ENCODE measurements at places on chromosomes 6 and 20.
A peak's percentile ranks its signal among the peaks of the same experiment; 100 is the strongest.

DNA sequence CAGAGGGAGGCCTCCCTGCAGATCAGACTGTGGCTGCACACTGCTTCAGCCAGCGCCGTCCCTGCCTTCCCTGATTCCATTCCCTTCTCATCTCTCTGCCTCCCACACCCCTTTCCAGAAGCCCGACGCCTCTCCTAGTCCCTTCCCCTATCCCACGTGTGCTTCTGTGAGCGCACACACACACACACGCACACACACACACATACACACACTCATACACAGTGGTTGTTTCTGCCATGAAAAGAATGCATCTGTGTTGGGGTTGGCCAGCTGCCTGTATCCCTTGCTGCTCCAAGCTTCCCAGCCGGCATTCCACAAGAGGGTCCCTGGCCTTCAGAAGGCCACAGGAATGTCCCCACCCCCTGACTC lies 51.7 kb downstream of the MOCS1 start:
- no peak for DNase-seq

GRCh38 chr6:129586815-129587214 lies 123.2 kb downstream of the ARHGAP18 start:
- DNase-seq: no peak

DNA sequence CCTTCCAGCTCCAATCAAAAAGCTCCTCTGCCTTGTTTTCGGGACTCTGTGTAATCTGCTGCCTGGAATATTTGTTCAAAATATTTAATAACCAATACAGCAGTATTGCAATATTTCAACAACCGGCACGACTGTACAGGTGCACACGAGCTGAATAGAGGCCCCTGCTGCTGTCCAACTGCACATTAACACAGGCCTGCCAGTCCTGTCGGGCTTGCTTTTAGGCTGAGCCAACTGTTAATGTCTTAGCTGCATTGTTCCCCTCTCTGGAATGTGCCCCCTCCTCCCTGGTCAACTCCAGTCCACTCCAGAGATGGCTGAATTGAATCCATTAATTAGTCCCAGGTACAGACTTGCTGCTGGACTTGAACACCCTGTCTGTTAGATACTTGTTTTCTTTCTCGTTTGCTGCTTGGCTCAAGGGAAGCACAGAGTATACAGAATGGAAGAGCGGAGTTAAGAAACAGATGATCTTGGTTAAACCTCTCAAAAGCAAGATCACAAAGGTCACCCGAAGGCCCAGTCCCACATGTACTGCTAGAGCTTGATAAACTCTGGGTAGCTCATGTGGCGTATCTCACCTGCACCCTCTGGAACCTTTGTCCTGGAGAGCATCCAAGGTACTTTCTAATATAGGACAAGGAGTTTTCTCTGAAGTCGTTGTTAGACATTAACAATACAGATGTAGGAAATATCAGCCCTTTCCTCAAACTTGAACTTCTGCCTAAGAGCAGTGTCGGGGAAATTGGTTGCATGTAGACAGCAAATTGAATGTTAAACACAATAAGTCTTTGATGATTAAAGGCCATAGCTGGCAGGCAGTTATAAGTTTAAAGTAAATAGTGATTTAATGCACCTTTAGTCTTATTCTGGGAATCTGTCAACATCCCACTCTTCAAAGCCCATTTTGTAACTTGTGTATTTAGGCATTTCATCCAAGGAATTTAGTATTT lies 31.9 kb downstream of the SHLD1 start:
- DNase-seq: peak; percentile 22

DNA sequence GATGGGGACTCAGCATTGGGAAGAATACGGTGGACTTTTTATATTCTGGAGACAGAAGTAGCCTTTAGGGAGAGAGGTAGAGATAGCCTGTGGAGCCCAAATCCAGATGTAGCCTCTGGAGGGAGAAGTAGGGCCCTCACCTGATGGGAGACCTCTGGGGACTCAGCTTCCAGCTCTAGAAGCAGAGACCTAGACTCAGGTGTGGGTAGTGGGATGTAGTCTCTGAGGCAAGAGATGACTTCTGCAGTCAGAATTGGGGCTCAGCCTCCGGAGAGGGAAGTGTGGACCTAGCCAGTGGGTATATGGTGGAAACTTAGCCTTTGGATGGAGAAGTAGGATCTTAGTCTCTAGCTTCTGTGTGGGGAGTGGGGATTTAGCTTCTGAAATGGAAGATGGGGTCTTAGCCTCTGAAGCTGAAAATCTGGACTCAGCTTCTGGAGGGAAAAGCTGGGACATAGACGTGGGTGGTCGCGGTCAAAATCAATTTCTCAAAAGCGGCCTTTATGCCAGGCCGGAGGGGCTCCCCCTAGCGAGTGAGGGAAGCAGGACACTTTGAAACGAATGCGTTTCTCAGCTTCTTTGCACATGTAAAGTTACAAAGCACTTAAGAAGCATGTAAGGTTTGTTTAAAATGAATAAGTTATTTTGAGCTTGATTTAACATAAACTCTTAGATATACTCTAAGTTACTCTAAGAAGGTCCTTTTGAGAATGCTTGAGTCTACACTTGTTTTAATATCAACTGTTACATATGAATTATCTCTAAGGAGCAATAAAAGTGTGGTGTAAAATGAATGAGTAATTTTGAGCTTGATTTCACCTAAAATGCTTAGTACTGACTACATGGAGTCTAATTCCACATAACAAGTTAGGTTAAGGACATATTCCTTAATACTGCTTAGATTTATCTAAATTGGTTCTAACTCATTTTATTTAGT lies 12.9 kb upstream of the ZNF343 start:
- peak; percentile 73 for DNase-seq

DNA sequence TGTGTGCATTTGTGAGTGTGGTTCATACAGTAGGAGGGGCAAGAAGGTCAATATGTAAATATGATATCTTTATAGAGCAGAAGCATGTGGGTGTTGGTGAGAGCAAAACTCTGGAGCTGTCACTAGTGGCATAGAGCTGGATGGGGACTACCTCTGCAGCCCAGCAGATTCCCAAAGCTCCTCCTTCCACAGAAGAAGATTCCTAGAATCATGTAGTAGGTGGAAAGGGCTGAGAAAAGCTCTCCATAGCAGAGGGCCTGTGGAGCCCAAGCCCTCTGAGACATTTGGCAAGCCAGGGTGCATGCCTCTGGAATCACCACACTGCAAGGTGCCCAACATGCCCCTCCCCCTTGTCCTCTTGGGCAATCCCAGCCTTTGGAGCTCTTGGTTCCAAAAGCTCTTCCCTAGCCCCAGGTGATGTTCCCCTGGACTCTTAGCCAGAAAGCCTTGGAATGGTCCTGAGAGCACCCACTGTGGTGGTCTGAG lies 233.2 kb downstream of the LRFN2 start:
- DNase-seq: no peak

DNA sequence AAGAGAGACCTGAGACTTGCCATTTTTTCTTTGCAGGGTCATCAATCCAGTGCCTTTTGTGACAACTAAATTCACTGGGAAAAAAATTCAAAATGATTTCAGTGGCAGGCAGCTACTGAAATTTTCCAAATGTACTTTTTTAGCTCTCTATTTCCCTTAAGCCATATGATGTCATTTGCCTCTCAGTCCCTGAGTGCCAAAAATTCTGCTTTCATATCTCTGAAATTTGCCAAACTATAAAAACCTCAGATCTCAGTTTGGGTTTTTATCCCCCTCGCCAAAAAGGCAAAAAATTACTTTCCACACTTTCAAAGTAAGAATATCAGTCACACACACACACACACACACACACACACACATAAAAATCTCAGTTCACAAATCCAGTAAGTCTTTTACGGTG lies 651.3 kb upstream of the ARID1B start:
- DNase-seq: no peak

DNA sequence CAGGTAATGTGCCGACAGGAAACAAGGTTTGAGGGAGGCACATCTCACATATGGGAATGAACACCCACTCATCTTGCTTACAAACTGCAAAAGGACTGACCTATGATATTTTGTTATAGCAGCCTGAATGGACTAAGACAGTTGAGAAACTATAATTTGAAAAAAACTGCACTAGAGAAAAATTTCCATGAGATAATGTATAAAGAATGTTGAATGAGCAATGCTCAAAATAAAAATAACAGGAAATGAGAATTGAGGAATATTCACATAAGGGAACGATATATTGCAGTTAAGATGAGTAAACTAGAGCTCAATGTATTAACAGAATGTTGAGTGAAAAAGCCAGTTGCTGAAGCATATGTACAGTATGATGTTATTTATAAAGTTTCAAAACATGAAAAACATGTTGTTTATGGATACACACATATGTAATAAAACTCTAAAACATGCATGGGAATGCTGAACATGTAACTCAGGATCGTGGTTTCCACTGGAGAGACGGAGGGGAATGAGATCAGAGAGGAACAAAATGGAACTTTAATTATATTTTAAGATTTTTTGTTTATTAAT lies 6.3 kb upstream of the TBC1D22B start:
- no peak for DNase-seq

DNA sequence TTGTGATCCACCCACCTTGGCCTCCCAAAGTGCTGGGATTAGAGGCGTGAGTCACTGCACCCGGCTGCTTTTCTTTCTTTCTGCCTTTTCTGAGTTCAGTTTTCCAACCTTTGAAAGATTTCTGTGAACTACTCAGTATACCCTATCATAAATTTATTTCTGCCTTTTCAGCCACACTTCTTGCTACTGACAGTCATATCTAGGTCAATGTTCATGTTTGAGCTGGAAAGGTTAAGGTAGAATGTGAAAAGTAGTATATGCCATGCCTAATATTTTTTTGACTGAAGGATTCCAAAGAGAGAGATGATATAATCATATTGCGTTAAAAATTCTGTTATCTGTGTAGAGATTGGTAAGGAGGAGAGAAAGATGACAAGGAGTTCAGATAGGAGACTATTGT lies 25.9 kb upstream of the CEP162 start:
- DNase-seq: no peak

DNA sequence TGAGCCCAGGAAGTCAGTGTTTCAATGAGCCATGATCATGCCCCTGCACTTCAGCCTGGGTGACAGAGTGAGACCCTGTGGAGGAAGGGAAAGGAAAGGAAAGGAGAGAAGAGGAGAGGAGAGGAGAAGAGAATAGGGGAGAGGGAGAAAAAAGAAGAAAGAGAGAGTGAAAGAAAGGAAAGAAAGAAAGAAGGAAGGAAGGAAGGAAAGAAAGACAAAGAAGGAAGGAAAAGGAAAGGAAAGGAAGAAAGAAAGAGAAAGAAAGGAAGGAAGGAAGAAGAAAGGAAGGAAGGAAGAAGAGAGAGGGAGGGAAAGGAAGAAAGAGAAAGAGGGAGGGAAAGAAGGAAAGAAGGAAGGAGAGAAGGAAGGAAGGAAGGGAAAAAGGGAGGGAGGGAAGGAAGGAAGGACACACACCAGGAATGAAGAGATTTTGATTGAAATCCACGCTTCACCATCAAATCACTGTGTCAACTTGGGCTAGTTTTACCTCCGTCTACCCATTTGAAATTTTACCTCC lies 14.3 kb downstream of the WFDC8 start:
- DNase-seq: no peak

GRCh38 chr6:8070718-8071117 lies 6.5 kb upstream of the BLOC1S5 start:
- no peak for DNase-seq

GRCh38 chr6:121619013-121619412 lies 183.6 kb downstream of the GJA1 start:
- no peak for DNase-seq

- DNase-seq: no peak
These were observed 101.7 kb downstream of the OPRM1 start for GRCh38 chr6:154140743-154141142.

DNA sequence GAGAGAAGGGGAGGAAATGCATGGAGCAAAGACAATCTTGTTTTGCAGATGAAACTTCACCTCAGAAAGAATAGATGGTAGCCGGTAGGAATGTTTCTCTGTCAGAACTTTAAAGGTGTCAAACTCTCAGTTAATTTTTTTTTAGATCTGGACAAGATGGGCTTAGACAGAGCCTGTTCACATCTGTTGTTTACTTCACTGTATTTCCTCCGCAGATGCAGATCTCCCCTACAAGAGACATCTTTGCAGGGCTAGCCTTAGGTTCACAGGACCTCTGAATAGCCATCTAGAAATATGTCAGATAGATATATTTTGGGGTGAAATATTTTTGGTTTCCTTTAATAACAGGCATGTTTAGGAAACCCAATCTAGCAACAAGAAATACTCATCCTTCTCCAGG lies 12.1 kb upstream of the ZBP1 start:
- no peak for DNase-seq

- peak; percentile 87 for DNase-seq
These were observed 218.2 kb downstream of the OR2B2 start for GRCh38 chr6:27693766-27694546.

DNA sequence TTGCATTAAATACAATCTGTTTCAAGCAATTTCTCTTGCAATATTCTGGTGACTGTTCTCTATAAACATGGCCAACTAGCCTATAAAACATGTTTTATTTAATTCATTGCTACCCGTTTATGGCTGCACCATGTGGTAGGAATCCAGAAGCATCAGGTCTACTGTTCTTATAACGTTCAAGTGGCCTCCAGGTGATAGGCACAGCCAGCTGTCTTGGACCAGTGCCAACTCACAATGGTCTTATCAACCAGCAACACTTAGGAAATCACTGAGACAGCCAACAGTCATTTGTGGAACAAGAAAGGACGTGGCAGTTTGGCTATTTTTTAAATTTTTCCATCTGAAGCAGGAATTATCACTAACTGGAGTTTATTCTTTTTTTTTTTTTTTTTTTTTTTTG lies 193.6 kb downstream of the NKAIN2 start:
- peak; percentile 65 for DNase-seq

- no peak for DNase-seq
These were observed 108.5 kb upstream of the BMP5 start for GRCh38 chr6:55983861-55984260.

DNA sequence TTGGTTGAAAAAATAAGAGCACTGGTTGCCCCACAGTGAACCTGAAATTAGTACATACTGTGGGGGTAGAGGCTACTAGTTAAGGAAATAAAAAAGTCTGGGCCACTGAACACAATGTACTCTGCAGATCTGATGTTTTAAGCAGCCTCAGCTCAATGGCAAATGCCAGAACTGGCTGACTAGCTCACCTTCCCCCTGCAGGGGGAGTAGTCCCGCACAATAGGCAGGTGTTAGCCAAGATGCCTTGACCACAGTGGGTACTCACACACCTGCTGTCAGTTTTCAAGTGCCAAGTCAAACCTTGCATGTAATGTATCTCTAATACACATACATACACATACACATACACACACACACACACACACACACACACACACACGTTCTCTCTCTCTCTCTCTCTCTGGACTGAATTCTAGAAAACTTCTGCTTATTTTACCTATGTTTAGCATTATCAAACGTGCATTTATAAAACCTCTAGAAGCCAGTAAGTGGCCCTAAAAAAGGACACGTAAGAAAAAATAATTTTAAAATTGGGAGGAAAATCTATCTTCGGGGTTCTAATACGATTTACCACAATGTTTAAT lies 36.1 kb downstream of the GMDS start:
- DNase-seq: peak; percentile 60

Measured in hematopoietic multipotent progenitor cell treated with erythropoietin and hydrocortisone succinate and interleukin-3 and kit ligand, for 4 days (in vitro differentiated cells).